Fibroblast of the aortic adventitia (primary cell): ENCODE measurements at places on chromosomes 2 and 18. TPM values are rescaled to one million over a fixed set of nuclear protein-coding genes. Genes with fewer than 3 reads are reported as not detected.

The TFPI gene
- total RNA-seq, result 72.5 and 596 TPM in 2 replicates

The RFX8 gene
- 5.3 and 24.1 TPM in 2 replicates for total RNA-seq

The FAM117B gene
- 4.7 and 5.5 TPM in 2 replicates for total RNA-seq

The GNAL gene
- 0.16 and 0.63 TPM in 2 replicates for total RNA-seq

The FOXD4L1 gene
- 0.09 and 0.16 TPM in 2 replicates for total RNA-seq

The CFC1 gene
- not detected in 2 replicates for total RNA-seq

The CRACDL gene
- not detected in 2 replicates for total RNA-seq

The TLX2 gene
- not detected in 2 replicates for total RNA-seq

The ATP8B1 gene
- 11.2 and 80.4 TPM in 2 replicates for total RNA-seq

The ASB18 gene
- total RNA-seq, result not detected in 2 replicates

The TMEM163 gene
- total RNA-seq, result not detected in 2 replicates
